GM12865 (cell line): ENCODE measurements at places on chromosomes 3 and 15.

GRCh38 chr3:161602475-161602874 lies 105.9 kb downstream of the OTOL1 start:
- DNase-seq: no peak

- DNase-seq: peak; percentile 18
Measured at GRCh38 chr3:161371441-161372320, at the start of gene SPTSSB. SPTSSB (minus strand) TSS chr3:161371517; CDS start chr3:161346323, 25,194 bp downstream.

DNA sequence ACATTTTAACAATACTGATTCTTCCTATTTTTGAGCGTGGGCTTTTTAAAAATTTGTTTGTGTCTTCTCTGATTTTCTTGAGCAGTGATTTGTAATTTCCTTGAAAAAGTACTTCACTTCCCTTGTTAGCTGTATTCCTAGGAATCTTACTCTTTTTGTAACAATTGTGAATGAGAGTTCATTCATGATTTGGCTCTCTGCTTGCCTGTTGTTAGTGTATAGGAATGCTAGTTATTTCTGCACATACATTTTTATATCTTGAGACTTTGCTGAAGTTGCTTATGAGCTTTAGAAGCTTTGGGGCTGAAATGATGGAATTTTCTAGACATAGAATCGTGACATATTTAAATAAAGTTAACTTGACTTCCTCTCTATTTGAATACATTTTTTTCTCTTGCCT lies 582.8 kb upstream of the BCHE start:
- DNase-seq: no peak

DNA sequence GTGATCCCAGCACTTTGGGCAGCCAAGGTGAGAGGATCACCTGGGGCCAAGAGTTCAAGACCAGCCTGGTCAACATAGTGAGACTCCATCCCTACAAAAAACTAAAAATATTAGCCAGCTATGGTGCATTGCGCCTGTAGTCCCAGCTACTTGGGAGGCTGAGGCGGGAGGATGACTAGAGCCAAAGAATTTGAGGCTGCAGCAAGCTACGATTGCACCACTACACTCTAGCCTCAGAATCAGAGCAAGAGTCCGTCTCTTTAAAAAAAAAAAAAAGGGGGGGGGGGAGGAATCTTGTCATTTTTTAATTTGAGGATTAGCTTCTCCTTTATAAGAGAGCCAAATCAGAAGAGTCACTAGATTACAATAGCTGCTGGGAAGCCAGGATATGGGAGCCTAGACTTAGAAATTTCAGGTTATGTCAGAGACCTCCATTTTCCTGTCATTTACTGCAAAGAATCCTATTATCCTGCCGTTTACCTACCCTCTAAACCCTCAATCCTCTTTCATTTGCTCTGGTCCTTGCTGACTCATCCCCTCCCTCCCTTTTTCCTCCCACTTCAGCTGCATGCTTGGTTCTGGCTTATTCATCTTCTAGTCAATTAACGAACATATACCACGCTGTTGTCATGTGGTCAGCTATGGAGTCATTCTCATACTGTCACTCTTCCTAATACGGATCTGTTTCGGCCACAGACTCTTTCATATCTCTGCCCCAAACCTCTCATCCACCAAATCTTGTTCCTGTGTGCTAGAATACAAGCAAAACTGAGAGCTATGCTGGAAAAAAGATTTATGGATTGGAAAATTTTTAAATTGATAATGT lies 83.8 kb upstream of the PPIB start:
- DNase-seq: peak; percentile 89

DNA sequence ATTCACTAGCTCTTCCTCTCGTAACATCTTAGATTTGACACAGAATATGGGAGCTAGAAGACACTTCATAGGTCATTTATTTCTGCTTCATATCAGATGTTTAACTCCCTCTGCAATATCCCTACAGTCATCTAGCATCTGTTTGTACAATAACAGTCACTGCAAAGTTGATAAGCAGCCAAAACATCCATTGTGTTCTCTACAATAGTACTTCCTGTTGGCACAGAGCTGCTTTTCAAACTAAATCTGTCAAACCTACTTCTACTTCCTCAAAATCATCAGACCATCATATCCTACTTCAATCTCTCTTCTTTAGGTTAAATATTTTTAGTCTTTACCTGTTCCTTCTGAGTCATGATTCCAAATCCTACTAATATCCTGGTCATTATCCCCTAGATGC lies 233.2 kb downstream of the FGF12 start:
- peak; percentile 8 for DNase-seq

GRCh38 chr15:101201411-101202174 lies 50.3 kb downstream of the CHSY1 start:
- DNase-seq: no peak

DNA sequence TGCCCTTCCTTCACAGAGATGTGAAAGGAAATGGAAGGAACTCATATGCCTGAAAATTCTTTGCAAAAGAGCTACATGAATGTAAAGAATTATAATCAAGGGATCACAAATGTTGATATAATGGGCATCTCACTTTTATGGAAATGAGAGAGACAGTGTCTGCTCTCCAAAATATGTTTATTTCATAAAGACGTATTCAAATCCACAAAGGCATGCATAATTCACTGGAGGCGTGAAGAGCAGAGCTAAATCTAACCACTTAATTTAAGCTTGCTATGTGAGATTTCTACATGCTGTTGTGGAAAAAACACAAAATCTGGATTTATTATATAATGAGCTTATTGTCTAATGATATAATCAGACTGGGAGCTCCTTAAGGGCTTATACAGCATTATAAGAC lies 469.1 kb downstream of the RAP2B start:
- DNase-seq: no peak

- no peak for DNase-seq
Measured at GRCh38 chr15:59953392-59953883, 50.7 kb upstream of the FOXB1 start.

GRCh38 chr15:86764021-86764420 lies 684.4 kb downstream of the AGBL1 start:
- DNase-seq: no peak

GRCh38 chr15:74801311-74801997 lies 11.2 kb upstream of the LMAN1L start:
- DNase-seq: no peak

- DNase-seq: no peak
Measured at GRCh38 chr3:169658311-169658931, 5.1 kb downstream of the MECOM start.

DNA sequence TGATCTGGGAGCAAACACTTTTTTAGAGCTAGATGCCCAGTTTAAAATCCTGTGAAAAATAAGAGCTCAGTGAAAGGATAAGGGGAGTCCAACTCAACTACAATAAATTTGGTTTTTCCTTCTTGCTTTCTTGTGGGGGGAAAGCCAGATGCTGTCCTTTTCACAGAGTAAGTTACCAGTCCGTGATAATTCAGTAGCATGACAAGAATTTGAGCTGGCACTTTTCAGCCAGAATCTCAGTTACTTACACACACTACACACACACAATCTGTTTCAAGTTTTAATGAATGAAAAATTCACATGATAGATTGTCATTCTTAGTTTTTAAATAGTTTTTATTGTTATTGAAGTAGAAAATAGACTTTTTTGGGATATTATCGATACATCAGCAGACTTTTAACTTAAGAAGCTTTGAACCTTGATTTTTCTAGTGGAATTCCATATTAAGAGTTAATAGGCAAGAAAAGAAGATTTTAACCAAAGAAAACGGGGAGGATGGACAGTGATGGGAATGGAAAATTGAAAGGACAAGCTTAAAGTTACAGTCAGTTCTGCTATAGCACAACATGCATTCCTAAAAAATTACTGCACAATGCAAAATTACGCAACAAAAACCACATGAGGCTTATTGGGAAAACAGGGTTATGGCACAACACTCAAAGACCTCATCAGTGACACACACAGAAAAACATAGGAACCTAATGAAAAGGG lies 47.0 kb downstream of the PSMD6 start:
- no peak for DNase-seq

- DNase-seq: no peak
Measured at GRCh38 chr3:135597855-135598254, 367.7 kb upstream of the PPP2R3A start.

DNA sequence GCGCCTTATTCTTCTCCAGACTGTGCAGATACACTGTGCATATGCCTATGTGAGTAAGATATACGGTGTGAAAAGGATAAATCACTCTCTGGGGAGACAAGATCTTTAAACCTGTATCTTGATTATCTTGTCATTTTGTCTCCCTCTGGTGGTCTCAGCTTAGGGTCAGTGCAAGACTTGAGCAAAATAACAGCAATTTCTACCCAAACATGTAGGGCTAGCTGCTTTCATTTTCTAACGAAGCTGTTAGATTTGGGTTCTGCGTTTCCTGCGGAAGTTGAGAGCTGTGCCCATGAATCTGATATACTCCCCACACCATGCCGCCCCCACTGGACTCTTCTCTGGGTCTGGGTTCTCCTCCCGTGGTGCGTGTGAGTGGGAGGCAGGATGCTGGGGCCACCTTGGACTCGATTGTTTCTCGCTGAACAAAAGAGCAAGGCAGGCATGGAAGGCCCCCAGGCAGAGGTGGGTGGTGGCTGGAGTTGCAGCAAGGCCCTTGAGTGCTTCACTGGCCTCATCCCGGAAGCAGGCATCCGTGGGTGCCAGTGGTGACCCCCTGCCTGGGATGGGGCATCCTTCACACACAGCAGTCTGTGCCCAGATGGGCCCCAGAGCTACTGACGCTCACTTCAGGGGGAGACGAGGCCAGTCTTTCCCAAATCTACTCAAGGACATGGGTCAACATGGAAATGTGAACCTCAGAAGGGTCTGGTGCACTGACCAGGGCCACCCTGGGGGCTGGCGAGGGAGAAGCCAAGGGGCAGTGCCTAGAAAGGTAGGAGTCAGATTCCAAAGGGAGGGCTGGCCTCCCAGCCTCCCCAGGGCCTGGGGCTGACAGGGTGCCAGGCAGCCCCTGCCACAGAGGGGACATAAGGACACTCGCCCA lies 179.6 kb downstream of the NSMCE3 start:
- DNase-seq: no peak

- no peak for DNase-seq
Measured at GRCh38 chr3:12716605-12717151, 42.4 kb downstream of the TMEM40 start.

- peak; percentile 27 for DNase-seq
Measured at GRCh38 chr3:135125171-135125801, 330.2 kb downstream of the EPHB1 start.
